ENCODE measurements at places on chromosomes 6 and 20.

DNA sequence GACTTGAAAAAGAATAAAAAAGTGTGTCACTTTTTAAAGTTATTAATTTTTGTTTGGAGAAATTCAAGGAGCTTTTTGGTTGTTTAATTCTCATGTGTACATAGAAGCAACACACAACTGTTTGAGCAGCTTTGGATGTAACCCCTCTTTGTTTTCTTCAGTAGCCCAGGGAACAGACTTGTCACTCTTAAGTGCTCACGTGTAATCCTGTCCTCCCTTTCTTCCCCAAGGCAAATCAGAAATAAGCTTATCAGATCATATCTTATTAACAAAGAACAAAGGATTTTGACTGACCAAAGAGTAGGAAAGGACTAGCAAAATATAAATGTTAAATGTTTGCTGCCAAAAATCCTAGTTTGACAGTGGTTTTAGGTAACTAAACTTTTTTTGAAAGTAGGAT, 7.3 kb upstream of the FLRT3 start:
- DNase-seq: no peak

DNA sequence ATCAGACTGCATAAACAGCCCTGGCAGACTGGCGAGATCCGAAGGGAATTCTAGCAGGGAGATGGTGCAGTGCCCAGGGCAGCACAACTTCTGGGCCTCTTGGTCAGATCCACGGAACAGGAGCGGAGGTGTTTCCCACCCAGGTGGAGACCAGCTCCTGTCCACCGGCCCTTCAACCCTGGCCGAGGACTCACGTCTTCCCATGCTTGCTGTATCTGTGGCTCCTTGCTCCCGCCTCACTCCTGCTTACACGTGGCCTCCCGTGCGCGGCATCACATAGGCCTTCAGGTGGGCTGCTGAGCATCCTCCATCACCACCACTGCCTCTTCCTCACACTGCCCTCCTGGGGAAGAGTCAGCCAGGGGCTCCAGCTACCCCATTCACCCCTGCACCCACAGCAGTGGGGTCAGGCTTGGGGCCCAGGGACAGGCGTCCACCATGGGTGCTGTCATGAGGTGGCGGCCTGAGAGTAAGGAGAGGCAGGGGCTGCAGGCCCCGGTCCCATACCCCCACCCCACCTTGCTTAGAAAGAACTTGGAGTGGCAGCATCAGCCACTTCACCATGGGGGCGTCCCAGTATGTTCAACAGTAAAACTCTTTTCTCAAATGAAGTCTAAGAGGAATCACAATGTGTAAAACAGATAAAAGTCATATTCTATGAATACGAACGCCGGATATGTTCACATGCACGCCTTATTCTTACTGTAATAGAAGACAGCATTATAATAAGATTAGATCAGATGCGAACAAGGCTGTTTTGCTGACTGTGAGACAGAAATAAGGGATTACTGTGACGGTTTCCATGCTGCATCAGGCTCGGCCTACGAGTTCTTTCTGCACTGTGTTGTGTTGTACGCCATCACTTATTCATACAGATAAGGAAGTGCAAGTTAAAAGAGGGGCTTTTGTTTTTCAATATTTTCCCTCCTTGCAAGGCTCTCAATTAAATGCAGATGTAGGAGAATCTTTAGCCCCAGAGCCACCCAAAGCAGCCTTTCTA, 165.4 kb downstream of the GRM4 start:
- no peak for DNase-seq

DNA sequence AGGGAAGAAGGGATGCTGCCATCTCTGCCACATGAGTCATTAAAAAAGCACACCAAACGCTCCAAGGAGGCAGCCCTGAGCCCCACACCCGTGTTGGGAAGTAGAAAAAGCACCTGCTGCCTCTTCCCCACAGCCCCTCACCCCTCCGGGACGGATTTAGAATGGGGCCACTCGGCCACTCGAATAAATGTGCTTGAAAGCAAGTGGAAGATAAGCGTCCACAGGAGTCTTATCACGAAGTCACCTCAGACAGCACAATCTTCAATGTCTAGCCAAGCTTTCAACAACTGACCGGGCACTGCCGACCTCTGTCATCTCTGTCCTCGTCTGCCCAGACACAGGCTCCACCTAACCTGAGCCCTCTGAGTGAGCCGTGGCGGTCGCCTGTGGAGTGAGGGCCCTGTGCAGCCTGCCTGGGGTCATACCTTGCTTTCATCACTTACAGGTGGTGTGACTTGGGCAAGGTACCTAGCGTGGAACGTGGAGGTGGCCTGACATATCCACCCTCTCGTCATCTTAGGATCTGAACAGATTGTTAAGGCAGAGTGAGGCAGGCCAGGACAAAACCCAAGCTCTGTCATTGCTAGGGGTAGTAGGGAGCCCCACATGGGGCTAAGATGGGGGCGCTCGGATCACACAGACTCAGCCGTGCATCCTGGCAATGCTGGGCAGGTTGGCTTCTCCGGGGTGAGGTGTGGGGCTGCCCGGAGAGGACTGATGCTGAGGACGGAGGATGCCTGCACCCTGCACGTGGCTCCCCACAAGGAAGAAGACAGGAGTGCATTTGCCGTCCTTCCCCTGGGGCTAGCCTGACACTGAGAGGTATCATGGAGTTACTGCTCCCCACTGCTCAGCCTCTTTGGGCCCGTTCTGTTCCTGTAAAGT, 34.8 kb downstream of the PSMG4 start:
- no peak for DNase-seq

DNA sequence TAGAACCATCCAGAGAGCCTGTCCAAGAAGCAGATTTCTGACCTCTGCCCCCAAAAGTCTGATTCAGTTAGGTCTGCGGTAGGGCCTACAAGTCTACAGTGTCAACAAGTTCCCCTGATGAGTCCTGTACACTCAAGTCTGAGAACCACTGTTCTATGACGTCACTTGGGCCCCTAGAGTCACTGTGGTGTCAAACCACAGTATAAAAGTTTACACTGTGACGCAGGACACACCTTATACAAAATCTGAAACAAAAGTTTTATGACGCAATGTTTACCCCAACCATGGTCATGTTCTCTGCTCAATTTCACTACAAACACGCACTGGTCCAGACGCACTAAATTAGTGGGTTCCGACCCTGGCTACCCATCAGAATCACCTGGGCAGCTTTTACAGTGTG, 17.9 kb downstream of the SLA2 start:
- no peak for DNase-seq

GRCh38 chr20:1912053-1912452, 16.8 kb downstream of the SIRPA start:
- DNase-seq: peak; percentile 25

Data from dermis microvascular lymphatic vessel endothelial cell (primary cell).